ENCODE measurements at places on chromosomes 7 and 10.

GRCh38 chr10:78541481-78542140 lies 507.9 kb downstream of the RPS24 start:
- no peak for DNase-seq

- DNase-seq, result no peak
Observed at GRCh38 chr7:131013716-131014115, 279.7 kb upstream of the KLF14 start.

- no peak for DNase-seq
Observed at GRCh38 chr10:2592360-2593160, 474.8 kb upstream of the PFKP start.

- no peak for DNase-seq
Observed at GRCh38 chr10:108362296-108362695, 1197.8 kb upstream of the SORCS1 start.

DNA sequence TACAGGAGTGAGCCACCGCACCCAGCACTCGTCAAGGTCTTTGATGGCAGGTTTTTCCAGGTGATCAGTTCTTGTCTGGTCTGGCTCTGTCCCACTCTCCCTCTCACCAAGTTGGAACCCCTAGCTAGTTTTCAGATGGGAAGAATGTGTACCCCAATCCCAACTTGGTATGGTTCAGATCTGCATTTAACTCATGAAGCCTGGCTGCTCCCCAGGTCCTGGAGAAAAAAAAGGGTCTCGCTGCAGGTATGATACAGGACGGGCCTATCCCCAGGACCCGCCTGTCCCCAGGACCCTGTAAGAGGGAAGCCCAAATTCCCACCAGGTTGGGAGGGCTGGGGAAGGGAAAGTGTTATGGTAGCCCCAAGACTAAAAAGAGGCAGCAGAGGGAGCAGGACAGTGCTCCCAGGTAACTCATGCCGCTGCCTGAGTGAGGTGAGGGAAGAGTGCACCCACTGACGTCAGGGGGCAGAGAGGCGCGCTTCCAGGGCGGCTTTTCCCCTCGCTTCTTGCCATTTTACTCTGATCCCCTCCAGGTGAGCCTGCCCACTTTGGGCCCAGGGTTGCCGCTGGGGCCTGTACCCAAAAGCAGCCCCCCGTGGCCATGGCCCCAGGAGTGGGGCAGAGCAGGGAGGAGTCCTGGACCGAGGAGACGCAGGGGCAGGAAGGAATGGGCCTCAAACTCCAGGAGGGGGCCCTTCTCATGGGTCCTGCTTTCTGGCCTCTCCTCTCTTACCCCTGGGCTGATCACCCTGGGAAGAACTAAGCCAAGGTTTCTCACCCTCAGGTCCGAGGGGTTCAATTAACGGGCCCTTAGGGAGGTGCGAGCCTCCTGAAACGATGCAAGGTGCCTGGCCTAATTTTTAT lies 36.4 kb upstream of the SRRM3 start:
- DNase-seq, result no peak

GRCh38 chr7:7148798-7149481 lies 33.4 kb upstream of the C1GALT1 start:
- DNase-seq, result no peak

DNA sequence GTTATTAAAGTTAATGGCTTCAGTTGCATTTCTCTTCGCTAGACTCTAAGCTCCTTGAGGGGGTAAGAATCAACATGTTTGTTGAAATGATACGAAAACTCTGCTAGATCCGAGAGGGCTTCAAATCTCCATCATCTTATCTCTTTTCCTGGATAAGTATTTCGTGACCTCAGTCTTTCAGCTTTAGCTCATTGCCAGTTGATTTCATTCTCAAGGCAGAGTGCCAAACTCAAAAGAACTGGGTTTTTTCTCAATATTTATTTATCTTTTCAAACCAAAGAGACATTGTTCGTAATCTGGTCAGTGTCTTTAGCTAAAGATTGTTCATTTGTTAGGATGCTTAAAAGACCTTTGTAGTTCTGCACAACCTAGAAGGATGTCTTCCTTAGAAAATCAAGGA lies 108.9 kb downstream of the ARID5B start:
- no peak for DNase-seq

DNA sequence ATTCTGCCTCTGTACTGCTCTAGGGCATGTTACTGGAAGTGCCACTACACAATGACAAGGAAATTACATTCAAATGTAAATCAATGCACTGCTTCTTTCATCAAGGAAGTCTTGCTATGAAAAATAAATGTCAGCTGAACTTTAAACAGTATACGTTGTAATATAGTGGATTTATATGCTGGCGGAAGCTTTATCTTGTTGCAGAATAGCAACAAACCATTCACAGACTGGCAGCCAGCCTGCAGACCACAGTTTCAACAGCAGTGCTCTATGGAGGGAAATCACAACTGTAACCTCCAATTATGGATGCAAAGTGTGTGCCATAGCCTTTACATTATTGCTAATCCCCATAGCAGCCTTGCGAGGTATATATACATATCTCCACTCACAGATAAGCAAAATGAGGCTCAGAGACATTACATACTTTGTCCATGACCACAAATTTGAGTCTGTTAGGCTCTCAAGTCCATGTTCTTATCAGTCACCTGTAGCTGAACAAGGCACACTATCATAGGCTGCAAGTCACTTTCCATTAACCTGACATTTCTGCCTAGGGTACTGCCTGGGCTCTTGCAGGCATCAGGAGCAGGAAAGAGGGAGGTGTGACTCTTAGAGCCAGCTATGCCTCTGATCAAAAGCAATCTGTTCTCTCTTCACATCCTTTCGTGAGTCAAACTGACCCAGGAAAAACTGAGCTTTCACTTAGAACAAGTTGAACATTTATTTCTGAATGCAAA lies 22.6 kb downstream of the COL28A1 start:
- no peak for DNase-seq

DNA sequence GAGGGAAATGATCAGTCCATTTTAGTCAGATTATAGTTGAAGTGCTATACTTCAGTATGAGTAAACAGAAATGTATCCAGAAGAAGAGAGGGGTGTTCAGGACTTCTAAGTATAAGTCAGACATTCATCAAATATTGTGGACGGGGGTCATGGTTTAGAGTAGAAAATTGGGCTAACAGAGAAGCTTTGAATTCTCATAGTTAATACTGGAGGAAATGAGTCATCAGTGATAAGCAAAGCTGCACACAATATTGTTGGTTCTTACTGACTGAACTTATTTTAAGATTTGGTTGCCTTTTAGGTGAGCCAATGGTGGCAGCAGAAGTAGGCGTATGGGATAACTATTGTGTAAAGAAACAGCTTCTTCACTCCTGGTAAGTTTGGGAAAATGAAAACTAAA lies 1.7 kb upstream of the SUMF2 start:
- DNase-seq, result no peak

GRCh38 chr10:47127188-47127785 lies 172.7 kb upstream of the GDF10 start:
- no peak for DNase-seq

DNA sequence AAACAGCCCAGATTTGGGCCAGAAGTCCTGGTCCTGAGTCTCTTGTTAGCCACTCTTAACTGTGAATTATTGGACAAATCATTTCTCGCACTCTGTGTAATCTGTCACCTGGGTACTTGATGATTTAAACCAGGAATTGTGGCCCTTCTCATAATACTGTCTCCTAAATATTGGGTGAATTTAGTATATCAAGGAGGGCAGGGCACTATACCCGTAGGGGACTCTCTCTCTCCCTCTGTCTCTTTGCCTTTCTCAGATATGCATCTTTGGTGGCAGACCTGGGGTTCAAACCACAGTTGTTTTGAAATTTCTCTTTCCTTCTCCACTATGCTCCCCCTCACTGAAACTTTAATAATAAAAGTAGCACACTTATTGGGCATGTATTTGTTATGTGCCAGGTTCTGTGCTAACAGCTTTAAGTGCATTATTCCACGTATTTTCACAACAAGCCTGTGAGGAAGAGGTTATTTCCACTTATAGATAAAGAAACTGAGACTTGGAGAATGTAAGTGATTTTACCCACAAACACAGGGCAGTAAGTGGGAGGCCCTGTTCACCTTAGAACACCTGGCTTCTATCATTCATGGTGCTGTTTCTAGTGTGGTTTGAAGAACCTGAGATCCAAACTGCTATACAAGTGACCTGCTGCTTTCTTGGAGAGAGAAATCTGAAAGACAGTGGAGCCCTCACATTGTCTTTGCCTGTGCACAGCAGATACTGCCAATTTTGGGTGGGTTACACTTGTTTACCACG lies 11.8 kb downstream of the FAS start:
- DNase-seq, result no peak

DNA sequence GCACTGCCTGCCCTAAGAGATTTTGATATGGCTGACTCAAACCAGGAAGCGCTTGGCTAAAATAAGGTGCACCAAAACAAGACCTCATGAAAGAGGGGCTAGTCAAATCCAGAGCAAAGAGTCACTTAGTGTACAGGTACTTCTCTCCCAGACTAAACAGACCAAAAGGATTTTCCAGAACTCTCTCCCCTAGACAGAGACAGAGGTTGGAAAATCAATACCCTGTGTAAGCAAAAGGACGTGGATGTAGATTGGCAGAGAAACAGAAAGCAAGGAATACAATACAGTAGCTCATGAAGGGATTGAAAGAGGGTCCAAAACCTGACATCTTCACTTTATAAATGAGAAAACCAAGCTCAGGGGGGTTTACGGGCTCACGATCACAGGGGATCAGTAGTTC lies 83.0 kb upstream of the LRRTM3 start:
- DNase-seq, result no peak

GRCh38 chr10:123203393-123204126 lies 49.4 kb downstream of the BUB3 start:
- DNase-seq, result no peak

- DNase-seq, result peak; percentile 11
Observed at GRCh38 chr7:24572393-24572996, 757 bp upstream of the PALS2 start.

GRCh38 chr10:61961278-61961677 lies 59.8 kb downstream of the ARID5B start:
- DNase-seq, result no peak
